Stimulated activated CD8-positive, alpha-beta memory T cell treated with anti-CD3 and anti-CD28 coated beads, Interleukin-7, amount 100 ng/mL, for 48 hours (primary cell): ENCODE measurements at places on chromosomes 2 and 18.

DNA sequence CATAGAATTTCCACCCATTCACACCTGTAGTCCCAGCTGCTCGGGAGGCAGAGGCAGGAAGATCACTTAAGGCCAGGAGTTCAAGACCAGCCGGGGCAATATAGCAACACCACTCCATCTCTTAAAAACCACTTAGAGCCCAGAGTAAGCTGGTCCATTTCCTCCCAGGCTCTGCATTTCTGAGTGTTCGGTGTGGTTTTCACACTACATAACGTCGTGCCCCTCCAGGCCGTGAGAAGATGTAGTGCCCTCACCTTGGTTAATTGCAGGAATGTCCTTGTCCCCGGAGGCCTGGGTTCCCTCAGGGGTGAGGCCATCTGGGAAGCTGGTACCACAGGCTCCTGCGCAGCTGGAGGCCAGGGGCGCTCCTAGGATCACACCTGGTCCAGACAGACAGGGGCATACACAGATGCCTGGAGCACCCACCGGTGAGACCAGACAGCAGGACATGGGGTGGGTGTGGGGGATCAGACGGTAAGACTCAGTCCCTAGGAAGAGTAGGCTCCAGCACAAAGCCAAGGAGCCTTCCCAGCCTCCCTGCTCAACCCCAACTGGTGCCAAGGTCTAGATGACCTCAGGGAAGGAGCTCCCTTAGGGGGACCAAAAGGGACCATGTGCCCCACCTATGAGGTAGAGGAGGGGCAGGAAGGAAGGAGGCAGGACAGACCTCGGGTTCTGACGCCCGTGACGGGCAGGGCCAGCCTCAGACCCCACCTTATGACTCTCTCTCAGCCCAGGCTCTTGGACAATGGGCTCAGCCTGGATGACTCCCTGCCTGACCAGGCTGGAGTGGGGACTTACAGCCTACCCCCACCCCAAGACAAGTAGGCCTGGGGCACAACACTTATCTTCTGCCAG is 752 bp downstream of the ASTL start:
- DNase-seq, result no peak

- no peak for DNase-seq
Measured at GRCh38 chr2:64975232-64975821, 13.9 kb upstream of the SLC1A4 start.

- no peak for DNase-seq
Measured at GRCh38 chr2:59824314-59824713, 729.1 kb downstream of the BCL11A start.

DNA sequence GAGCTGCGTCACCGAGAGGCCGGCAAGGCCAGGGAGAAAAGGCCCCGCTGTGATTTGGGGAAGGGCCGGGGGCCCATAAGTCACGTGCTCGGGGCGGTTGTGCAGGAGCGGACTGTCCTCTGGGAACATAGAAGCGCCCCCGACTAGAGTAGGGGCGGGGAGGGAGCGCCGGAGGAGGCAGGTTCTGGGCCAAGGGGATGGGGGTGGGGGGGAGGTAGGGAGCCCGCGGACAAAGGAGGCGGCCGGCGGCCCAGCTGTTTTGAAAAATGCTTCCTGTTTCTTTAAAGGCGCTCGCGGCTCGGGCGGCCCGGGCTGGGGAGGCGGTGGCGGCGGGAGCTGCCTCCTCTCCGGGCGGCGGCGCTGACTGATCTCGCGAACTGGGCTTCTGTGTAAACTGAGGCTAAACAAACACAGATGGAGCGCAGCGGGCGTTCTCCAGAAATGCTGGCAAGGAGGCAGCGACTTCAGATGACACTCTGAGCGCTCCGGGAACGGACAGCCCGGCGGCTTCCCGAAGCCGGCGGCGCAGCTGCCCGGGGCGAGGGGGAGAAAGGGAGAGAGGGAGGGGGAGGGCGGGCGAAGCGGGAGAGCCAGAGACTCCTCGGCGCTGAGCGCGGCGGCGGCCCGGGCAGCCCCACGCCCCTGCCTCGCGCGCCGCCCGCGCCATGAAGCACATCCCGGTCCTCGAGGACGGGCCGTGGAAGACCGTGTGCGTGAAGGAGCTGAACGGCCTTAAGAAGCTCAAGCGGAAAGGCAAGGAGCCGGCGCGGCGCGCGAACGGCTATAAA is at the start of gene ATOH8:
ATOH8 (plus strand) TSS at position 467 of the 788 bp plus-strand sequence; CDS start at position 666, 199 bp downstream.
- no peak for DNase-seq

DNA sequence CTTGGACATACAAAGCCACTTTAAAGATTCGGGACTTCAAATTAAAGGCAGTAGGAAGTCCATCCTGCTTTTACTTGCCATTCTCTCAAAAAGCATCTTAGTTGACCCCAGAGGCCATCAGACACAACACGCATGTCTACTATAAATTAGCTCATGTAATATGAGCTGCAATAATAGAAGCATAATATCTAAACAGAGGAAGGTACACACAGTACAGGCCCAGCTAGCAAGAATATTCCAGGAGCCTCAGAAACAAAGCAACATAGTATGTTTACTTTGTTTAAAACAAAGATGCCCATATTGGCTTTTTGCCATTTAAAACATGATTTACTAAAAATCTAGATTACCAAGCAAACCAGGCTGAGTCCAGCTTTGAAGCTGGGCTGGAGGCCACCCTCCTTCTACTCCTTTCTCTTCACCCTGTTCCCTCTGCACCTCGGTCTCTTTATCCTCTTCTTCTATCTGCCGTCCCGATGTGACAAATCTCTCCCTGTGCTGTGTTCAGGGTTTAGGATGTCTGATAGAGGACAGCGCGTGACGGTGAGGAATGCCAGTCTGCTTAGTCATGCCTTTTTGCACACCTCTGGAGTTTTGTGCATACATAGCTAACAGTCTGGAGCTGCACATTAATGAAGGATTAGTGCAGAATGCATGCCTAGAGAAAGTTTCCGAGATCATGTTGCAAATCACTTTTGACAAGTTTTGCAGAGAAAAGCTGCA is 28.2 kb downstream of the DTNA start:
- no peak for DNase-seq

GRCh38 chr2:237901932-237902850 is 42.8 kb downstream of the RAMP1 start:
- DNase-seq, result no peak

DNA sequence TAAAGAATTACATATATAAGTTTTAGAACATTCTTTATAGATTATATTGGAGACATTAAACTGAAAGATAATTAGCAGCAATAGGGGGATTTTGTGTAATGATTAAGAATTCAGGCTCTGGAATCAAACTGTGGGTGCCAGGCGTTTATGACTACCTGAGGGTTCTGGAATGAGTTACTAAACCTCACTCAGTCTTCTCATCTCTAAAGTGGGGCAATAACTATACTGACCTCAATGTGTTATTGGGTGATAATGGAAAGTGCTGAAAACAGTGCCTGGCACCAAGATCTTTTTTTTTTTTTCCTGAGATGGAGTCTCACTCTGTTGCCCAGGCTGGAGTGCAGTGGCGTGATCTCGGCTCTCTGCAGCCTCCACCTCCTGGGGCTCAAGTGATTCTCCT is 7.2 kb downstream of the SERPINB8 start:
- DNase-seq, result no peak

- DNase-seq, result no peak
Measured at GRCh38 chr2:189580241-189580651, 340 bp downstream of the SLC40A1 start.

DNA sequence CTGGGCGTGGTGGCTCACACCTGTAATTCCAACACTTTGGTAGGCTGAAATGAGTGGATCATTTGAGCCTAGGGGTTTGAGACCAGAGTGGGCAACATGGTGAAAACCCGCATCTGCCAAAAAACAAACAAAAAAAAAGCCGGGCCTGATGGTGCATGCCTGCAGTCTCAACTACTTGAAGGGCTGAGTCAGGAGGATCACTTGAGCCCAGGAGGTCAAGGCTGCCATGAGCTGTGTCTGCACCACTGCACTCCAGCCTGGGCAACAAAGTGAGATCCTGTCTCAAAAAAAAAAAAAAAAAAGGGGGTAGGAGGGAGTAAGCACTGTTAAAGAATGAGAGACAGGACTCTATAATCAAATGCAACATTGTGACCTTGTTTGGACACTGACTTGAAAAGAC is 54.6 kb downstream of the HDLBP start:
- DNase-seq, result no peak

DNA sequence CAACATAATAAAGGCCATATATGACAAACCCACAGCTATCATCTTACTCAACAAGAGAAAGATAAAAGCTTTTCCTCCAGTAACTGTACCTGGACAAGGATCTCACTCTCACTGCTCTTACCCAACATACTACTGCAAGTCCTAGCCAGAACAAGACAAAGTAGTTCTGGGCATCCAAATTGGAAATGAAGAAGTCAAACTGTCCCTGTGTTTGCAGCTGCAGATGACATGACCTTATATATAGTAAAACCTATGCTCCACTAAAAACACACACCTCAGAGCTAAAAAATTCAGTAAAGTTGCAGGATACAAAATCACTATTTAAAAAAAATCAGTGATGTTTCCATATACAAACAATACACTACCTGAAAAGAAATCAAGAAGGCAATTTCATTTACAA is 32.2 kb downstream of the USP34 start:
- no peak for DNase-seq

GRCh38 chr2:45839508-45840251 is 188.2 kb downstream of the PRKCE start:
- DNase-seq, result no peak

- no peak for DNase-seq
Measured at GRCh38 chr18:35455926-35456763, 41.6 kb downstream of the INO80C start.

DNA sequence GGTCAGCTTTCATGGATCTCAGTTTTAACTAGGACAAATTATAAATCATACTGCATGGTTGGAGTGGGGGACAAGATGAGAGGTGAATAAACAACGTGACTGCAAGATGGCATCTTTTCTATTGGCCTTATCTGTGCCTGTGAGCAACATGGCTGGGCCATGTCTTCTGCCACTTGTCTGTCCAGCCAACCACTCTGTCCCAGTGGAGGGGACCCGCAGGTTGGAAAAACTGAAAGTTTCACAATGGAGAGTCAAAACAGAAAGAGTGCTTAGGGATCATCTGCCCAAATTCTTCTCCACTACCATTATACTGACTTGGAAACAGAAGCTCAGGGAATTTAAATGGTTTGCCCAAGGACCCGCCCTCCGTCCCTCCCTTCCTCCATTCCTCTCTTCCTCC is 104.1 kb downstream of the ALK start:
- DNase-seq, result no peak

- no peak for DNase-seq
Measured at GRCh38 chr2:236867441-236868260, 218.0 kb upstream of the COPS8 start.

DNA sequence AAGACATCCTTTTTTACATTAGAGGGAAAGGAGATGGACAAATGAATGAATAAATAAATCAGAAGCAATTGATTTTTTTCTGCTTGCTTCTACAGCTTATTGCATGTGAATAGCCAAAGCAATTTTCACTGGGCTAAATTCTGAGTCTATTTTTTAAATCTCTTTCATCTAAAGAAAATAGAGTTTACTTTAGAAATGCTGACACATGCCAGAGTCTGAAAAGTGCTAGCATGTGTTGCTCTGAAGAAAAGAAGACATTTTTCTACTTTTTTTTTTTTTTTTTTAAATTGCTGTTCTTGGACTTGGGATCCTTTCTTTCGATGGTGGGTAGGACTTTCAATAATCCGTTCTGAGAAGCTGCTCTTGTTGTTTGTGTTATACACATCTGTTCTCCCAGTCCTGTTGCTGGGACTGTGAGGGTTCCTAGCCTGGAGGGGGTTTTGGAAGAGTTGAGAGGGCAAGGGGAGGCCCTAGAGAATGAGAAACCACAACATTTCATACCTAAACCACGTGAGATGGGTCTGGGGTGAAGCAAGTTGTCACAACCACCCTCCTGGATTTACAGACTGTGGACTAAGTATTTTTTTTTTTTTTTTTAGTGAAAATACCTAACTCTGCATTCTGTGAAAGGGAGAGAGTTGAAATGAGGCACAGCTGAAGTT is 193.5 kb downstream of the PRKCE start:
- DNase-seq, result no peak

GRCh38 chr2:148184976-148185375 is 164.1 kb downstream of the MBD5 start:
- no peak for DNase-seq
